T1000 (cell line): ENCODE measurements at places on chromosomes 11 and 22.

DNA sequence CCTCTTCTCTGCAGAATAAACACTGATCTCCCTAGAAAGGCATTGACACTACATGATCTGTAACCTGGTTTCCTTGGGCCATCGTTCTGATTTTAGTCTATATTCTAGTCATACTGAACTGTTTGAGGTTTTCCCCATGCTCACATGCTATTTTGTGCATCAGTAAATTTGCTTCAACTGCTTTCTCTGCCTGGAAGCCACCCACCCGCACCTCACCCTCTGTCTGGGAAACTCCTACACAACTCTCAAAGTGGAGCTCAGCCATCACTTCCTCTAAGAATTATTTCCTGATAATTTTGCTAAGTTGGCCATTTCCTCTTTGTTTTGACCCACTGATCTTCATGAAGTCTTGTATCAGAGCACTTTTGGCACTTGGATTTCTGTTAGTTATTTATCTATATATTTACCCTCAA lies 36.1 kb downstream of the MMP20 start:
- DNase-seq = no peak

GRCh38 chr11:9849389-9849788 lies 185.5 kb downstream of the SWAP70 start:
- no peak for DNase-seq

GRCh38 chr11:45725121-45725520 lies 59.7 kb upstream of the CHST1 start:
- DNase-seq = no peak

GRCh38 chr11:19242179-19242932 lies 1.6 kb upstream of the E2F8 start:
- no peak for DNase-seq

- DNase-seq = no peak
Observed at GRCh38 chr22:44215287-44215686, 34.6 kb downstream of the PARVG start.

- no peak for DNase-seq
Observed at GRCh38 chr11:92681586-92681985, 287.9 kb upstream of the MTNR1B start.

DNA sequence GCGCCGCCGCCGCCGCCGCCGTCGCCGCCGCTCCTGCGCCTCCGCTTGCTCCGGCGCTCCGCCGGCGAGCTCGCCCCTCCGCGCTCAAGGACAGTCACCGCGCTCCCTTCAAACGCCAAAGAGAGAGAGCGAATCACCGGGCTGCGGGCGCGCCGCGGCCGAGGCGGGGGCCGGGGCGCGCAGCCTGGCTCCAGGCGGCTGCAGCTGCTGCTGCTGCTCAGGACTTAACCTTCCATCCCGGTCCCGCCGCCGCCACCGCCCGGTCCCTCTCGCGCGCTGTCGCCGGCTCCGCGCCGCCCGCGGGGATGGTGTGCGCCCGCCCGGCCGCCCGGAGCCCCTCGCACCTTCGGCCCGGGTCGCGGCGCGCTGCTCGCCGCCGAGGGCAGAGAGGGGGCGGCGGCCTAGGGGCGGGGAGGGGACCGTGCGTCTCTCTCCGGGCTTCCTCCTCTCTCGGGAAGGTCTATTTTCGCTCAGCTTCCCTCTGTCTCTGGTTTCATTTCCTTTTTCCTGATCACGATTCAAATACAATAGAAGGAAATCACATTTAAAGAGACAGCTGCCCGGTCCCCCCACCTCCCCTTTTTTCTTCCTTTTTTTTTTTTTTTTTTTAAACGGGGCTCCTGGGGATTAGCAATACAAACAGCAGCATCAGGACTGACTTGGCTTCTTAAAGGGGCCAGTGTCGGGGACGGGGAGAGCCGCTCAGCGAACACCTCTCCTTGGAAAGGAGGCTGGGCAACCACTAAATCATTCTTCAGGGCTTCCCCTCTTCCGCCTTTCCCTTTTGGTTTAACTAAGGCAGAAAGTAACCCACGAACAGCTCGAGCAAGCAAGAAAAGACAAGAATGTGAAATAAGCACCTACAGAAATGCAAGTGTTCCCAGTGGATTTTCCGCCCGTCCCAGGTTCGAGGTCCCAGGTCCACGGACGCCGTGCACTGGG lies 22.1 kb downstream of the LMO2 start:
- no peak for DNase-seq

- no peak for DNase-seq
Observed at GRCh38 chr11:40252236-40252635, 1207.2 kb downstream of the LRRC4C start.

DNA sequence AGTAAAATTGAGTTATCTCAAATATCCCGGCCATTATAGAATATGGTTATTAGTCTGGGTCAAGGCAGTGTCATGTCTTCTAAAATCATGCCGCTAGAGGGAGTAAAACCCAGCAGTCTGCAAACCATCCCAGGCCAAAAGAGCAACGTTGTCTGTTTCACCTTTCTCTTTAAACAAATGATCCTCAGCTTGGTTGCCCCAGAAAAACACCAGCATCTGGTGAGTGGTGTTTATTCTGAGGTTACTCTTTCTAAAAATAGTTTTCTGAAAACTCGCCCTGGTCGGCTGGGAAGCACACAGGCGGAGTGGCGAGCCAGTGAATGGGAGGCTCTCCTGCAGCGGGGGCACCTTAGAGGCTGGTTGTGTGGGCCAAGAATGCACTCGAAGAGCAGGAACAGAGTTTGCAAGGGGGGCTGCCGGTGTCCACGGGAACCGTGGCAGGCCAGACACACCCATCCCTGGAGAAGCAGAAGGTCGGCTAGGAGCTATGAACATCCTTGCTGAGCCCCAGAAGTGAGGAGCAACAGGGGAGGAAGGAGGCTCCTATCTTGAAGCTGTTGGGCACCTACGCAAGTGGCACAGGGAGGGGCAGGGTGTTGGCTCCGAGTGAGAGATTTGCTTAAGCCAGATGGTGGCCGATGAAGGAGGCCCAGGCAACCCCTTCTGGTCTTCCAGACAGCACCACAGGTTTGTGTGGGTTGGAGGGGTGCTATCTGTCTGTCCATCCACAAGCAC lies 297.1 kb downstream of the ETS1 start:
- DNase-seq = peak; percentile 41

GRCh38 chr11:19344661-19345518 lies 104.1 kb upstream of the E2F8 start:
- no peak for DNase-seq

DNA sequence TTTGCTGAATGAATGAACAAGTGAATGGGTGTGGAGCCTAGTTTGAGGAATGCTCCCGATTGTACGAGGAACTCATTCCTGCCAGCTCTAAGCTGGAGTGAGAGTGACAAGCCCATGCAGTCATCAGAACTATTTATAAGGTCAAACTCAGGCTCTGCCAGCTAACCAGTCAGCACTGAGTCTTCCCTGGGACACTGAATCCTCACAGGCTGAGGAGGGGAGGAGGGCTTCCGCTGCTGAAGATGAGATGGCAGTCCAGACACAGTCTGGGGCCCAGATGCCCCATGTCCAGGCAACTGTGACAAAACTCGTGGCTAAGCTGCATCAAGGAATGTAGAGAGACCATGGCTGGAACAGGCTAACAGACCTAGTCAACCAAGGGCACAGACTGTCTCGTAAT lies 4.0 kb downstream of the LRP4 start:
- DNase-seq = no peak

- DNase-seq = peak; percentile 5
Observed at GRCh38 chr11:8408151-8408941, 144.7 kb upstream of the LMO1 start.

GRCh38 chr22:21094911-21095772 lies 49.4 kb downstream of the LRRC74B start:
- no peak for DNase-seq

DNA sequence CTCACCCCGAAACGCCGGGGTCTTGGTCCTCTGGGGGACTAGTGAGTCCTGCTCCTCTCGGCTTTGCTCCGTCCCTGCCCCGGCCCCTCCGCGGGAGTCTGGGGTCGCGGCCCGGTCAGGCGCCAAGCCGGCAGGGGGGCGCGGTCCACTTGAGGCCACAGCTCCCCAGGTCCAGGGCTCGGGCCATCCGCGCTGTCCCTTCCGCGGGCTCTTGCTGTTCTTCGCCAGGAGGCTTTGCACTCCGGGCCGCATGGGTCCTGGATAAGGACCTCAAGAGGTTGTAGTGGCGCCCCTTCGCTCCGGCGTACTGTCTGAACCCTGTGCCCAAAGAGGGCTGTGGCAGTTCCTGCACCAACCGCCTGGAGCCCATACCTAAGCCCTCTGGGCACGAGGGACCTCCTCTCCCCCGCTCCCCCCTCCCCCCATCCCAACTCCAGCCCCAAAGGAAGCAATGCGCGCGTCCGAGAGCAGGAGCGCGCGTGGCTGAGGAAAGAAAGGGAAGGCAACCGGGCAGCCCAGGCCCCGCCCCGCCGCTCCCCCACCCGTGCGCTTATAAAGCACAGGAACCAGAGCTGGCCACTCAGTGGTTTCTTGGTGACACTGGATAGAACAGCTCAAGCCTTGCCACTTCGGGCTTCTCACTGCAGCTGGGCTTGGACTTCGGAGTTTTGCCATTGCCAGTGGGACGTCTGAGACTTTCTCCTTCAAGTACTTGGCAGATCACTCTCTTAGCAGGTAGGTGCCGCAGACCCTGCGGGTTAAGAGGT lies at the start of gene ADM:
Gene ADM (plus strand): TSS at position 579 of the 767 bp plus-strand sequence. CDS start 628 bp downstream, outside the sequence.
- peak; percentile 96 for DNase-seq

DNA sequence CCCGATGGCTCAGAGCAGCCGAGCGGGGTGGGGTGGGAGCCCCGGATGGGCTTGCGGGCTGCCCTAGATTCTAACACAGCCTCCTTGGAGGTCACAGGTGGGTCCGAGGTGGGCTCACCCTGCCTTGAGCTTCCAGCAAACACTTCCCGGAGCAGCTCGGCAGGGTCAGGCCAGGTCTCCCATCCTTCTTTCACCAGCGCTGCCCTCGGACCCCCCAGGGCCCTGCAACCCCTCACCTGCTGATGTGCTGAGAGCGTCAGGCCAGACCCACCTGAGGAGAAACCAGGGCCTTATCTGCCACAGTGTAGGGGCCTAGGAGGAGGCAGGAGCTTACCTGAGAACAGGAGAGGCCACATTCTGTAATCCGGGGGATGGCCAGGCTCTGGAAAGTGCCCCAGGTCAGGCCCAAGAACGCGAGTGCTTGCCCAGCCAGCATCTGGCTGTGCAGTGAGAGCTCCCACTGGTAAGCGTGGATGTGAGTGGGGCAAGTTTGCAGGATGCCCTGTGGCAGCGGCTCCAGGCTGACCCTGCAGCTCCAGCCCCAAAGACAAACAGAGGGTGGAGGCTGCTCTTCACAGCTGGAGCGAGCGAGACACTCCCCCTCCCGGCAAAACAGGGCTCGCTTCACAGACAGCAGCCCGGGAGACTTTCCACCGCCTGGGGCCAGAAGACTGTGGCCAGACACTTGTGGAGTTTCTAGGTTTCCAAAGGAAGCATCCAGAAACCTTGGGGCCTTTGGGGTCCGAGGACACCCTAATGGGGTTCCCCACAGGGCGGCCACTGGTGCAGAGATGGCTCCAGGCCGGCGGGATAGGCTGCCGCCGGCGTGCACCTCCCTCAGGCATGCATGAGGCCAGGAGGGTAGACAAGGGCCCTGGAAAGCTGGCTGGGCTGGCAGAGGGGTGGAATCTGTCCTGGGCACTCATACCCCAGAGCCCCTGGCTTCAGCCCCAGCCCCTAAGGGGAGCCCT lies at the start of gene IL17REL:
Gene IL17REL (minus strand): TSS at position 555 of the 971 bp plus-strand sequence. CDS start 119 bp downstream, at position 436.
- no peak for DNase-seq

GRCh38 chr11:27330633-27331270 lies 32.3 kb downstream of the CCDC34 start:
- DNase-seq = no peak

DNA sequence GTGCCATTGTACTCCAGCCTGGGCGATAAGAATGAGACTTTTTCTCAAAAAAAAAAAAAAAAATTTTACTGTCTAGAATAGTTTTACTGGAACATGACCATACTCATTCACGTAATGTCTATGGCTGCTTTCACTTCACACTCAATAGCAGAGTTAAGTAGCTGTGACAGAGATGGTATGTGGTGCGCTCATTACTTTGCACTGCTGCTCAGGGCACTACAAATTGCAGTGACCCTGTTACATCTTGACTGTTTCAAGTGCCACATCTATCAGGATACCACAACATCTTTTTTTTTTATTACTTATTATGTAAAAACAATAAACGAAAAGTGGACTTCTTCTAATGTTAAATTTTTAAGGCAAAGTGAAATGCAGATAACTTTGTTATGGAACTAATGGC lies 110.3 kb downstream of the ARHGAP20 start:
- DNase-seq = no peak

DNA sequence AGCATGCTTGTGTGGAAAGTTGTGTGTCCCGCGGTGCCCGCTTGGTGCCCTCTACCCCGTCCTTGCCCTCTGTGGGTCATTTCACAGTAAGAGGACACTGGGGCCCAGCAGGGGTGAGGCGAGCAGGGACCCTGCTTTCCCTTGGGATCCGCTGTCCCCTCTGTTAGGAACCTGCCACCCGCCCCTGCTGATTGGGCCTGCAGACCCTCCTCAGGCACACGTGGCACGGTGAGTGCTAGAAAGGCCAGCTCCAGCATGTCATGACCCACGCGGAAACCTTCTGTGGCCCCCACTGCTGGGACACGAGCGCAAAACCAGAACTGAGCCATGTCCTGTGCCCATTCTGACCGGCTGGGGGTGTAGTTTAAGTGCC lies 353.1 kb downstream of the TBC1D22A start:
- DNase-seq = no peak

DNA sequence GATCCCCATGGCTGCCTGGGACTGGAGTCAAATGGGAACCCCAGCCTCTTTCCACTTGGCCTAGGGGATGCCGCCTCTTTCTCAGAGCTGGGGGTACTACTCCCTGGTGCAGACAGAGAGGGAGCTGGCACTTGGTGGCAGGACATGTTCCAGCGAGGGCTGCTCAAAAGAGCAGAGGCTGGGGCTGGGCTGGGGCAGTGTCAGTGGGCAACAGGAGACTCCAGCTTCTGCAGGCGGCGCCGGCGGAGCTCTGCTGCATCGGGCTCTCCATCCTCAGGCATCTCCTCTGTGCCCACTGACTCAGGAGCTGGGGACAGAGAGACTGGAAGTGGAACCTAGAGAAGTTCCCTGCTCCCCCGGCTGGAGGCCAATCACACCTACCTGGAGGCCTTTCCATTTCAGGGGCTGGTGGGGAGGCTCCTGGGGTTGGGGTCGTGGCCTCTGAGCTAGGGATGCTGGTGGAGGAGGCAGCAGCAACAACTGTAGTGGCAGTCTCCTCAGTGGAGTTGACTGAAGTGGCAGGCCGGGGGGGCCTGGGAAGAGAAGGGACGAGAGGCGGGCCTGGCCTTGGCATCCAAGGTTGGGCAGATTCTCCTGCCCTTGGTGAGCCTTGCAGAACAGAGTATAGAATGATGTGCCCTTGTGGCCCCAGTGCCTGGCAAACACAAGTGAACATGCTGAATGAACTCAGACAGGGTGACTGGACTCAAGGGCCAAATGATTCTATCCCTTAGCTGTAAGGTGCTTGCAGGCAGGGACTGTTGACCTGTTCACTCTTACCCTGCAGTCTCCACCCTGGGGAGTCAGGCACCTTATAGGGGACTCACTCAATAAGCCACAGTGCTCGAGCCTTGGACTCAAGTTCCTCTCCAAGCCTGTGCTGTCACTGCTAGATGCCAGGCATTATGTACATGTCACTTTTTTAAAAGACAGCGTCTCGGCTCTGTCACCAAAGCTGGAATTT lies 5.9 kb downstream of the SYVN1 start:
- DNase-seq = no peak

GRCh38 chr11:91998481-91998880 lies 226.1 kb upstream of the FAT3 start:
- no peak for DNase-seq

GRCh38 chr22:41687901-41688364 lies 734 bp downstream of the SNU13 start:
- DNase-seq = no peak
